IPS-NIHi11 (cell line): ENCODE measurements at places on chromosomes 1 and 21.

- DNase-seq: peak; percentile 20
Observed at GRCh38 chr1:43225168-43225567, 44.6 kb upstream of the TMEM125 start.

DNA sequence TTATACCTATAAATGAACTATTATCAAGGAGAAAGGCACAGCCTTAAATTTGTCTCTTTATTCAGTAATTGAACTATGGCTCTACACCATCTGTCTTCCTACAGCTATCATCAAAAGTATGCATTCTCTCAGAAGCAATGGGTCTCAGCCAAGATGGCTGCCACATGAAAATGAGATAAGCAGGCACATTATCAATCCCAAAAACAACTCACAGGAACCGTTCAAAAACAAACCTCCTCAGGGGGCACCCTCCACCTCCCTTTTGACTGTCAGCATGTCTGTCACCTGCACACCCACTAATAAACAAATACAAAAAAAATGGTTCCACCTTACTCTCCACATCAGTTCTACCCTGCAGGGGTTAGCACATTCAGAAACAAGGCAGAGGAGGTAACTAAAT lies 23.6 kb downstream of the KIAA0319L start:
- DNase-seq: no peak

DNA sequence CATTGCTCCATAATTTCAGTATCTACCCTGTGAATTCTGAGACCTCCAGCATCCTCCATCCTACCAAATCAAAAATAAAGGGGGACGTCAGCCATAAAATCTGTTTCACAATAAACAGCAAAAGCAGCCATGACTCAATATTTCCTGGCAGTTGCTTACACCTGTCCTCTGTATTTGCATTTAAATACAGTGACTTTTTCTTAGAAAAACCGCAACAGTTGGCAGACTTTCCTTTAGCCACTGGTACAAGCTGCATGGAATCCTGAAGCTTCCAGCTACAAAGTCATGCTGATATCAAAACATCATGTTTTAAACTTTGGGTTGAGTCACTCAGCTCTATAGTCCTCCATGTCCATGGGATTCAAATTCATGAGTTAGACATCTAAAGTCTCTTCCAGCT lies 278.0 kb upstream of the KAZN start:
- no peak for DNase-seq

DNA sequence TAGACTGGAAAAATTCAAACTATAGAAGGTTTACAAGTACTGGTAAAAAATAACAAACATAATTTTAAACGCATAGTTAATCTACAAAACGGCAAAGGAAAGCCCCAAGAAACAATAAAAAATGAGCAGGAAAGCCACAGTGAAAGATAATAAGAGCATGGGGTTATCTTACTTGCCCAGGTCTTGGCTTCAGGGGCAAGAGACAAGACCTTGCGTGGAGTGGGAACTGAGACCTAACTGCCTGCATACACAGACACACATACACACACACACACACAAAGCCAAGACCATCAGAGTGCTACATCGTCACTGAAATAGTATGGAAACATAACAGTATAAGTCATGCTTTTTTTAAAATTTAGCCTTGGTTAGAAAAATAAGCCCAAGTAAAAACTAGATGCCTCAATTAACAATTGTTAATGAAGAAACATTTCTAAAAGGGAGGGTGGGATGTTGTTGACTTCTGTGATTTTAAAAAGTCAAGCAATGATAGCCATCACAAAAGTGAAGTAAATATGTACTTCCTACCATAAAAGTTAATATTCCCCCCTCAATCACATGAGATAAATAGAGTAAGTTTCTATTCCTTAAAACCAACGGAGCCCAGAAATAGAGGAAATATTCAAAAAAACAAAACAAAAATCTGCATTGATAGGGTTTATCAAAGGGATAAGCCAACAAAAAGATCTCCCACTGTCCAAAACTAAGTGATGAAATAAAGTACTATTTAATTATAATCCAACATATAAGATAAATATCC lies 29.4 kb upstream of the CRP start:
- no peak for DNase-seq

- DNase-seq: no peak
Observed at GRCh38 chr1:45928486-45929205, 125.2 kb downstream of the MAST2 start.

- DNase-seq: no peak
Observed at GRCh38 chr1:221294242-221294641, 415.0 kb downstream of the HLX start.

GRCh38 chr1:233372218-233373120 lies 44.9 kb downstream of the MAP3K21 start:
- DNase-seq: no peak
